ENCODE measurements at places on chromosomes 16 and 17.

- DNase-seq: no peak
Observed at GRCh38 chr17:29091606-29092289, 48.8 kb downstream of the PIPOX start.

GRCh38 chr17:65389426-65389825, 172.0 kb downstream of the AXIN2 start:
- DNase-seq: no peak

GRCh38 chr17:9702914-9703780, 57.8 kb downstream of the USP43 start:
- no peak for DNase-seq

DNA sequence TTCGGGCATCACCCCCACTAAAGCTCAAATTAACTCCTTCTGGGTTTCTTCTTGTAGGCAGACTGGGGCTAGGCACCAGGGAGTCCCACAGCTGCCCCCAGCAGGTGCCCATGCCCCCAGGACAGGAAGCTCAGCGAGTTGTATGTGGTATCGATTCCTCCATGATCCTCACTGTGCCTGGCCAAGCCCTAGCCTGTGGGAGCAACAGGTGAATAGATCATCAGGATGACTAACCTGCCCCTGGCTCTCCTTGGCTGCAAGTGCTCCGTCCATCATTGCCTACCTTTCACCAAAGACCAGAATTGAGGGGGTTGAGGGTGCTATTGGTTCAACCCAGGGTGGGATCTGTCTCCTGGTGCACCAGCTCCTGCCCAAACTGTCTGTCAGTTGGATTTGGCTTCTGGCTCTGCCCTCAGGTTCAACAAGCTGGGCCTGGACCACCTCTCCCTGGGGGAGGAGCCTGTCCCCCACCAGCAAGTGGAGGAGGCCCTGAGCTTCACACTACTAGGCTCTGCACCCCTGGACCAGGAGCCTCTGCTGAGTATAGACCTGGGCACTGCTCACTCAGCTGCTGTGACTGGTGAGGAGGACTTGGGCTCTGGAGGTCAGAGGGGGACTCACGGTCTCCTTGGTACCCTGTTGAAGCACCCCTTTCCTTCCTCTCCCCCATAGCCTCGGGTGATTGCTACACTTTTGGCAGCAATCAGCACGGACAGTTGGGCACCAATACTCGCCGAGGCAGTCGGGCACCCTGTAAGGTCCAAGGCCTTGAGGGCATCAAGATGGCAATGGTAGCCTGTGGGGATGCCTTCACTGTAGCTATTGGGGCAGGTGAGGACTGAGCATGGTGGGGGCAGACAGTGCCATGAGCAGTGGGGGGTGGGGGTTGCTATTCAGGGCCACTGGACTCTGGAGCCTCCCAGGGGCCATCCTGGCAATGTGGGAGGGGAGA, 3.1 kb upstream of the TRAF4 start:
- DNase-seq: no peak

- DNase-seq: no peak
Observed at GRCh38 chr17:39927929-39928857, 661 bp downstream of the LRRC3C start.

DNA sequence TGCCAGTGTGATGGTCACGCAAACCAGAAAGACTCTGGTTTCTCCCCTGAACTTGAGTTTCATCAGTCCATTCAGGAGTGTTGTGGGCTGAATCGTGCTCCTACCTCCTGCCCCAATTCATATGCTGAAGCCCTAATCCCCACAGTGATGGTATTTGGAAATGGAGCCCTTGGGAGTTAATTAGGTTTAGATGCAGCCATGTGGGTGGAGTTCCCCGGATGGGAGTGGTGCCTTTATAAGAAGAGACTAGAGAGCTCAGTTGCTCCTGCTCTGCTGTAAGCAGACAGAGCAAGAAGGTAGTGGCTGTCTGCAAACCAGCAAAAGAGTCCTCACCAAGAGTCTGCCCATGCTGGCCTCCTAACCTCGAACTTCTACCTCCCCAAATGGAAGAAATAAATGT, 160.3 kb upstream of the DYNLRB2 start:
- no peak for DNase-seq

DNA sequence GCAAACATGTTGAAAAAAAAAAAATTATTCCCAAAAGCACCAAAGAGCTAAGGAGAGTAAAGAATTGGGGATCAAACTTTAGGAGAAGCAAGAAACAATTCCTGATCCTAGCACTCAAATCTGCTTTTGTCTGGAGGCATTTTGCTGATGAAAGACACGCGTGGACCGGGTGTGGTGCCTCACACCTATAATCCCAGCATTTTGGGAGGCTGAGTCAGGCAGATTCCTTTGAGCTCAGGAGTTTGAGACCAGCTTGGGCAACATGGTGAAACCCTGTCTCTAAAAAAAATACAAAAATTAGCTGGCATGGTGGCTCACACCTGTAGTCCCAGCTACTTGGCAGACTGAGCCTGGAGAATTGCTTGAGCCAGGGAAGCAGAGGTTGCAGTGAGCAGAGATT, 35.4 kb downstream of the ZFP90 start:
- DNase-seq: no peak

DNA sequence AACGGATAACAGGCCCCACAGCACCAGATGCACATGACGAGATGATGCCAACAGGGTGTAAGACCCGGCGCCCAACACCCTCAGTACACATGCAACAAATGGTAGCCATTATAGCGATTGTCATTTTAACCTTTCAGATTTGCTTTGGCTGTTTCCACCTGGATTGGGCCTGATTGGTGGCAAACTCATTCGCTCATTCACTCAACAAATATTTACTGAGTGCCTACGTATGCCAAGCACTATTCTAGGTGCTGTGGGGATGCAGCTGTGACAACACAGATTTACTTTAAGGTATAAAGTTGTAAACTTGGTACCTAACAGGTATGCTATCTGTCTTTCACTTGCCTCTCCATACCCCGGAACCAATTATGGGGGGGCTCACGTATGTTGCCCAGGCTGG, 66.8 kb downstream of the SRCIN1 start:
- DNase-seq: no peak

DNA sequence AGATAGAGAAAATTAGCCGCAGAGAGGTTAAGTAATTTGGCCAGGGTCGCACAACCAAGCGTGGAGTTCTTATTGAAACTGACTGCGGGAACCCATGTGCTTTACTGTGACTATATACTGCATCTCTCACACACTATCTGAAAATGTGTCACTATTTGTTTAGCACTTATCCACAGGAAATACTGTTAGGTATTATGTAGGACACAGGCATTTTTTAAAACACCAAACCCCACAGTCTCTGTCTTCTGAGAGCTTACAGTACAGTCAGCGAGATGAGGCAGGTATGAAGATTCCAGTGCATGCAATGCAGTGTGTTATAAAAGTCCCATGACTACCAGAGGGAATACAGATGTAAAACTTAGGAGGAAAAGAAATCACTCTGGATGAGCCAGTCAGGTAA, 11.3 kb downstream of the RBL2 start:
- DNase-seq: no peak
